ENCODE measurements at places on chromosomes 13 and 19.
A peak's percentile ranks its signal among the peaks of the same experiment; 100 is the strongest.

- DNase-seq: peak; percentile 95
These were observed 387.8 kb upstream of the GPC6 start for GRCh38 chr13:92838786-92839185.

DNA sequence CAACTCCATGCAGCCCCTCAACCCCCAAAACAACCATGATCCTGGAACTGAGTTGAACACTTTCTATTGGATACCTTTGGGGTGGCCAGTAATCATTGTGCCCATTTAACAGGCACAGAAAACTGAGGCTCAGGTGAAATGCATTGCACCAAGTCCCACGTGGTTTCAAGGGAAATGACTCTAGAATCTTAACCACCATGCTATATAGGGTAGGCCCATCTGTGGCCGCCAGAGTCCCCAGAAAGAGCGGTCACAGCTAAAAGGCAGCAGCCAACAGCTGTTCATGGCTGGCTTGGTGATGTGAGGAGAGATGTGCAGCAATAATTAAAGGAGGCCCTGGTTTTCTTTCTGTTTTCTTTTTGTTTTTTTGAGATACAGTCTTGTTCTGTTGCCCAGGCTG lies 2.6 kb downstream of the CNN1 start:
- DNase-seq: no peak

DNA sequence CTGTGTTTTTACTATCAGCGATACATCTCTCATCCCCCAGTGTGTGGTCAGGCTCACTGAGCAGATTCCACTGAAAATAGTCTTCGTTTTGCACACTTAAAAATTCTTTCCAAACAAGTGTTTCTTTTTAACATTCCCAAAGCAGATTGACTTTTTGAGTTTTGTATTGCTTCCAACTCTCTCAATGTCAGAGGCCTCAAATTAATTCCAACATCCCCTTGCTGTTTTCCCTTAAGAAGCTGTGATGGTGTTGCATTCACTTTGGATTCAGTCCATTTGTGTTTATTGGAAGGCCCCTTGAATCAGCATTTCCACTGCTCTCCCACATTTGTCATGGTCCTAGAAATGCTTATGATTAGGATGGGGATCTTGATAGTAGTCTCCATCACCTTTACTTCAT lies 228.7 kb downstream of the KCNRG start:
- no peak for DNase-seq

- DNase-seq: peak; percentile 40
These were observed 63.6 kb downstream of the ZNF429 start for GRCh38 chr19:21568816-21569493.

DNA sequence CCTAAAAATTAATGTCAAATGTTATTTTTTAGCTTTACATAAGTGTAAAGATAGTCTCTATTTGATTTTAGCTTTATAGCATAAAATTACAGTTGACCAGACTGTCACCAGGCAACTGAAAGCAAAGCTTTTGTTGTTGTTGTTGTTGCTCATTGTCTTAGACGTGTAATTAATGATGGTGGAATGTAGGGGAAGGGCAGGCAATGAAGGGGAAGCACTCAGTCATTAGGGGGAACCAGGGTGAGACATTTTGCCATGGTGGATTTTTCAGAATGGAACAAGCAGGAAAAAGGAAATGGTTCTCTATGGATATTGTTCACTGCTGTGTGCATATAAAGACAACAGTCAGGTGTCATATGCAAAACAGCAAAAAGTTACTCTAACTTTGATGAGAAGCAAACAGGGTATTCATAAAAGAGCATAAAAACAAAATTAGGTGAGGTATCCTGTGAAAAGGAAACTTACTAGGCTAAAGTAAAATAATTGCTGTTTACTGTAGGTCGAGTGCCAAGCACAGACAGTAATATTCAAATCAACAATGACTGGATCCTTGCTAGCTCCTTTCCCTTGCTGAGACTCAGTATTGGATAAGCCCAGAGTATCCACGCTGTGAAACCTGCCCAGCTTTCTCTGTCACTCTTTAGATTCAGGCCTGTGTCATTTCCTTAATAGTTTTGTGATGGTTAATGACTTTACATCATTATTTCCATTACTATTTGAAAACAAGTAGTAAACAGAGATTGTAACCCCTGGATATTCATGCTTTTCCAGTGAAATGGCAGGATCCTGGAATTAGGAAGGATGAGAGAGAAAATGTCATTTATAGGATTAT lies 110.5 kb downstream of the LRCH1 start:
- no peak for DNase-seq

DNA sequence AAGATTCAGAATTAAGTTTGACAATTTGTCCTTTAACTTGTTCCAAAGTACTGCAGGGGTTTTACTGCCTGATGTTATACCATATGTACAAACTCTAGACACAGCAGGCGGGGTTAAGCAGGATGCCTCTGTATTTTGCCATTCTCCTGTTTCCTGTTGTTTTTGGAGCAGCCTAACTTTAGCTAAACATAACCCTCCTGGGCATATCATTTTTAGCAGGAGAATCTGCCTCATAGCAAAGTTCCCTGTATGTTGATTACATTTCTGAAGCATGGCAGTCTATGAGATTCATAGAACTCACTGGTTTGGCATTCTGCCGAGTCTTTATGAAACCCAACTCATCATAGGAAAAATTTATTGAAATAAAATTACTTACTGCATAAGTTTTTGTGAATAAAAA lies 5.2 kb downstream of the LHFPL6 start:
- DNase-seq: peak; percentile 56

DNA sequence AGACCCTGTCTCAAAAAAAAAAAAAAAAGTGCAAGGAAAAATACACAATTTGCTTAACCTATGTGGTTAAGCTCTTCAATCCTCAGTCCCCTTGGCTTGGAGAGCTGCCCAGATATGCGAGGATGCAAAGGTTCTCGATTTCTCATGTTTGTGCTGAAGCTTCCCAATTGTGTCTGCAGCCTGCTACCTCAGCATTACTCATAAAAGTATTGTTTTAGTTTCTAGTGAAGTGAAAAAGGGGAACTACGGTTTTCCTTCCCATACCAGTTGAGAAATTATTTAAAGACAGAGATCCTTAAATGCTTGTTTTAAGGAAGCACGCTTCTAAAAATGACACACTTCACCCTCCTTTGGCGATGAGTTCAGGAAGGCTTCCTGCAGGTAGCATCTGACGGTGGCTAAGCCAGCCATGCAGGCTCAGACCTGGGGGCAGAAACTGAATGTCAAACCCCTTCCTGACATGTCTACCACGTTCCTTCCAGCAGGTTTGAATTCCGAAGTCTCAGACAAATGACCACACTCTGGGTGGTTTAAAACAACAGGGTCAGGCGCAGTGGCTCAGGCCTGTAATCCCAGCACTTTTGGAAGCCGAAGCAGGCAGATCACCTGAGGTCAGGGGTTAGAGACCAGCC lies 47.9 kb downstream of the RUBCNL start:
- DNase-seq: no peak

DNA sequence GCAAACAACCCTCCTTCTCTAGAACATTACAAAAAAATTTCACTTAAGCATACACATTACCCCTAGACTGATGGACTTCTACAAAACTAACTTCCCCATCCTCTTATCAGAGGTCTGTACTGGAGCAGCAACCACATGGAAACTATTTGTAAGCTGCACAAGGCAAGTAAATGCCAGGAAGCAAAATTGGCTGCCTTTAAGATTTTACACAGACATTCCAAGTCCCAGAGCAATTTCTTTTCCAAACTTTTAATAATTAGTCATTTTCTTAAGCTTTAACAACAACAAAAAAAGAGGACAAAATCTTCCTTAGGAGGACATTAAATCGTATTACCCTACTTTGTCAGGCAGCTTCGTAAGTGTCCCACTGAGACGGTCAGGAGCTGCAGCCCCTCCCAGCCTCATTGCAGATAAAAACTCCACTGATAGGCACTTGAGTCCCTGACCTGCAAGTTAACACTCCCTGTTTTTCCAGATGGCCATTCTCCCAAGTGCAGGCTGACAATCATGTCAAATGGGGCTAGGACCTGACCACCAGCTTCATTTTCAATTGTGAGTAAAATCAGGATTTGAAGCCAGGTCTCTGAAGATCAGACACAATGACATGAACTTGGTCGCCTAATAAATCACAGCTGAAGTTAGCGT lies 680.1 kb downstream of the DIAPH3 start:
- DNase-seq: no peak

Data from fibroblast of the conjunctiva (primary cell).